ENCODE measurements at places on chromosomes 1 and 21.

DNA sequence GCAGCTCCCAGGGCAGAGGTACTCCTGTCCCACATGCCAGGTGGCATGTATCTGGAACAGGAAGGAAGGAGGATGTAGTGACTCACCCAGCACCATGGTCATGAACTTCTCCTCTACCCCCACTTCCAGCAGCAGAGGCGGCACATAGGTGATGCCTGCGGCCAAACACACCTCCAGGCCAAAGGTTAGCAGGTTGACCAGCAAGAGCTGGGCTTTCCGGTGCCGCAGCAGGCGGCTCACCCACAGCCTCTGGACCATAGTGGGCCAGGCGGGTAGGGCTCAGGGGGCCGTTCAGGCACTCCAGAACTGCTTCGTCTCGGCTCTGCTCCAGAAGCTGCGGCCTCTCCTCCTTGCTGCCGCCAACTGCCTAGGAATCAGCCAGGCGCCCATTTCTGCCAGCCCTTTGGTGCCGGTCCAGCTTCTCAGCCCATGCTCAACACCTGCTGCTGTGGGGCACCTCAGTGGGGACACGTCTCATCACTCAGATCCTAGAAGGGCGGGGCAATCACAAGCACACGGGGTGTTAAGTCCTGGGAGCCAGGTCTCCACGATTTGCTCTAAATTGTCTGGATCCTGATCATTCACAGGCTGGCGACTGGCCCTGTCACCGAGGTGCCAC is 15.8 kb downstream of the SLC45A3 start:
- DNase-seq: no peak

DNA sequence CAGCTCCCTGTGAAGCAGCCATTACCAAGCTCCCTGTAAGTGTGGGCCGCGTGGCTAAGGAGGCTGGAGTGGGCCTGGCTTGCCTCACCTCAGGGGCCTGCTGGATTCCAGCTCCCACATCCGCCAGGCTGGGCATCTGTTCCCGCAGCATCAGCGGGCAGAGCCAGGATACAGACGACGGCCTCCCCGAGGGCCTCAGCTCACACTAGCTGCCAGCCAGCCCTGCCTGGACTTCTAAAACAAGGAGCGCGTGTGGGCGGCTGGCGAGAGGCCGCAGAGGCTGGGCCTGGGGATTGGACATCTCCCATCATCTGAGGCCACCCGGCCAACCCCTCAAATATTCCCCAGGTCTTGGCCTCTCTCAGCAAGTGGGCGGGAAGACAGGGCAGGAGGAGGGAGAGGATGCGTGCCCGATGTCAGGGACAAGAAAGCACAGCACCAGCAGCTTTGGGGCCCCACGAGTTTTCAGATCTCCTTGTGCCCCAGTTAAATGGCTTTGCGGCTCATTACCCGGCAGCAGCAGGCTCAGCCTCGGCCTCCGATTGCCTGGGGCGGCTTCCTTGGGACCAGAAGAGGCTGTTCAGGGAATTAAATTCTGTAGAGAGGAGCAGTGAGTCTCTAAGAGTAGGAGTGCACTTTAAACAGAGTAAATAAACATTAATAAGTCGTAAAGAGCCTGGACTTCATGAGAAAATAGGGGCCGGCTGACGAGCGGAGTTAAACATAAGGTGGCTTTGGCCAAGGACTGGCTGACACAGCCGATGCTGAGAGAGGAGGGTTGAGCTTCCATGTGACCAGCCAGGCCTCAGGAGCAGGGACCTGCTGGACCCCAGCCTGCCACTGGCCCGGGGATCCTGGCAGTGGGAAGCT is 208.9 kb upstream of the C1orf174 start:
- DNase-seq: no peak

GRCh38 chr1:110639724-110640386 is 33.7 kb upstream of the KCNA2 start:
- no peak for DNase-seq

GRCh38 chr21:41611966-41612606 is 104.1 kb upstream of the TMPRSS2 start:
- DNase-seq: no peak
